Ovary (tissue), 10 donors: ENCODE measurements at places on chromosomes 11 and 22. TPM values are rescaled to one million over a fixed set of nuclear protein-coding genes. Genes with fewer than 3 reads are reported as not detected.

- no peak for DNase-seq
Observed at GRCh38 chr22:50085211-50085972, at the start of gene MLC1. MLC1 (minus strand) TSS chr22:50085426; CDS start chr22:50084902, 524 bp downstream.

- no peak for DNase-seq
Observed at GRCh38 chr22:26161746-26162145, 7.5 kb upstream of the SEZ6L start.

The OR8D1 gene
- polyA plus RNA-seq = not detected

GRCh38 chr11:65459552-65459951, 37.0 kb downstream of the NEAT1 start:
- no peak for DNase-seq

DNA sequence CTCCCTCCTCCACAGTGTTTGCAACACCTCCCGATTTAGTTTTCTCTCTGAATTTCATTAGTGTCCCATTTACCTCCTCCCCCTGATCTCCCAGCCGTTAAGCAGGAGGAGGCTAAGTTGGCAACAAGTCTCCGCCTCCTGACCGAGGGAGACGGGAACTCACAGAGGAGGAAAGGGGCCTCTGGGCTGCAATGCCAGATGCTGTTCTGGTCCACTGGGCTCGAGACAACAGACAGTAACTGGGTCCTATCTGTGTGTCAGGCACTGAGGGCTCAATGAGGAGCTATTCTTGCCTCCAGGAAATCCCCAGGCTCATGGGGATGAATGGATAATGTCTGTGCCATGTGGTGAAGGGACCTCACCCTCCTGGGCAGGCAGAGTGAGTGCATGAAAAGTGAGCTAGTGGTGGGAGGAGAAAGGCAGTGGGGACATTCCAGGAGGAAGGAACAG, 228.1 kb downstream of the TENM4 start:
- DNase-seq = no peak

The DNAJB7 gene
- polyA plus RNA-seq = not detected

The TSGA10IP gene
- polyA plus RNA-seq = not detected

The RHOD gene
- 5.5 TPM for polyA plus RNA-seq

- no peak for DNase-seq
Observed at GRCh38 chr11:10495464-10495786, 40.4 kb downstream of the AMPD3 start.

DNA sequence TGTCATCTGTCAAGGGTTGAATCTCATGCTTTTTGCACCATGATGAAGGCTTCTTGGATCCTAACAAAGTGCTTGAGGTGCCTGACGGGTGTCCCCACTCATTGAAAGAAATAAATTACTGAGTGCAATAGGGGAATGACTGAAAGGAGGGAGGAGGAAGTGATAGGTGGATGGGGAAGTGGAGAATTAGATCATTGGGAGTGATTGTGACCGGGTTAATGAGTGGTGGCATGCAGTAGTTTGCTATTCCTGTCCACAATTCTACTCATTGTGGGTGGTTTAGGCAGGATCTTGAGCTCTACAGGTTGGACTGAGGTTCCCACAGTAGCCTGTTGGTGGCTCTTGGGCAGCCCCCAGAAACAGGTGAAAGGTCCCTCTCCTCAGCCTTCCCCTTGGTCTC, 44.3 kb downstream of the THAP12 start:
- no peak for DNase-seq

DNA sequence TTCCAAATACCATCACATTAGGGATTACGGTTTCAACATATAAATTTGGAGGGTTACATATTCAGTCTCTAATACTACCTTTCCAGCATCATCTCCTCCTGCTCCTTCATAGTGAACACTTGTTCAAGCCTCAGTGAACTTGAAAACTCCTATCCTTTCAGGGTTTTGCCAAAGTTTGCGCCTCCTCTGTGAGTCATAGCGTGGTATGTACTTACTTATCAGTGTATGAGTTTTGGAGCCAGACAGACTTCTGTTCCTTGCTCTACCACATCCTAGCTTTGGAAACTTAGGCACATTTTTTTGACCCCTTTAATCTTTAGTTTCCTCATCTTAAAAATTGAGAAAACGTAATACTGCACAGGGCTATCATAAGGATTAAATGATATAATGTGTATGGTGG, 160.1 kb upstream of the ZC3H12C start:
- DNase-seq = no peak

DNA sequence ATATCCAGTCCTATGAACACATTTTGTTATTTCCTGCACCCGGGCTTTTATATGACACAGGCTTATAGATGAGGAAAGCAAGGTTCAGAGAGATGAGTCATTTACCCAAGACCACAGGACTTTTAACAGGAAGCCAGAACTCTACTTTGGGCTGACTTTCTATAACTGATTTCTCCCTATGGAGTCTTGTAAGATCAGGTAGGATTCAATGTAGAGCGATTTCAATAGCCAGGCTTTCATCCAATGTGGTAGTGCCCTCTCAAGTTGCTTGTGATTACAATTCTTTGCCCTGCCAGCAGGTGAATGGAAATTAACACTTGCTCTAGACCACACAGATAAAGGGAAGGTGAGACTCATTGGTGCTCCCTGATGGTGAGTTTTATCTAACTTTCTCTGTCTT, 378.3 kb downstream of the INSC start:
- DNase-seq = no peak

- DNase-seq = no peak
Observed at GRCh38 chr11:116167706-116168458, 604.9 kb downstream of the BUD13 start.

The MGAT3 gene
- polyA plus RNA-seq = 2.1 TPM

GRCh38 chr11:5736396-5736795, at the start of gene OR56B1:
OR56B1 (plus strand) TSS chr11:5736448; CDS start chr11:5736517, 69 bp downstream.
- DNase-seq = no peak

DNA sequence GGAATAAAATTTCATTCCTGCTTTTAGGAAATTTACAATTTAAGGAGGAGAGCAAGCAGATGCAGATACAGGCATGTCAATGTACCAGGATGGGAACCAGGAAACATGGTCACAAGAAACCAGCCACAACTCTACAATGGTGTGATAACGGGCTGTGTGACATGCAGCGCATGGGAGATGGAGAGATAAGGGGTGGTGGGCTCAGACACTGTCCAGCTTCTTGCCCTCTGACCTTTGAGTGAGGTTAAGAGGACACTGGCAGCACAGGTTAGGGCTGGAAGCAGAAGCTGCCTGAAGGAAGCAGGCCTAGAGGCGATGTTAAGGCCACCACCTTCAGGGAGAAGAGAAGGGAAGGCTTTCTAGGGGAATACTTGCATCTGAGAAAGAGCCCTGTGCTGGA, 2.3 kb upstream of the SORL1-AS1 start:
- no peak for DNase-seq

GRCh38 chr22:42431401-42432019, 693 bp downstream of the NFAM1 start:
- DNase-seq = no peak

GRCh38 chr11:17401316-17401715, 12.9 kb upstream of the KCNJ11 start:
- DNase-seq = no peak

DNA sequence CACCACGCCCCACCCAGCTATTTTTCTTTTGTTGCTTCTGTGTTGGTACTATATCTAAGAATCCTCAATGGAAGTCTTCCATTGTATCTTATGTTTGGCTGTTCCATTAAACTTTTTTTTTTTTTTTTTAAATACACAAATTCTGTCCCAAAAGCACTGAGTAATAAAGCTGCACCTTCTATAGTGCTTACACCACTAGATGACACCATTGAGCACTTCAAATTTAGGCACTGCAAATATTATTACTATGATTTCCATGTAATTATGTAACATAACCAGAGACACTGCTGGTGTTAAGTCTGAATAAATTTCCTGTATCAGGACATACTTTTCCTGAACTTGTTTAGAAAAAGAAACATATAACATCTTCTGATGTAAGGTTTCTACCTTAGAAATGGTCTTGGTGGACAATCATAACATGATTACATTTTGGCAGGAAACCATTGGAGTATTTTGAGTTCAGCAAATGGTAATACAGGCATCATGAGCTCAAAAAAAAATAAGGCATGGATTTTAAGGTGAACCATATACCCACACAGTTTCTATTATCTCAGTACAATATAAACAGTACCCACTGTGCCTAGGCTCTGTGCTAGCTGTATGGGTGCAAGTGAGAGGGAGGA, 110.5 kb downstream of the ATG16L2 start:
- no peak for DNase-seq

DNA sequence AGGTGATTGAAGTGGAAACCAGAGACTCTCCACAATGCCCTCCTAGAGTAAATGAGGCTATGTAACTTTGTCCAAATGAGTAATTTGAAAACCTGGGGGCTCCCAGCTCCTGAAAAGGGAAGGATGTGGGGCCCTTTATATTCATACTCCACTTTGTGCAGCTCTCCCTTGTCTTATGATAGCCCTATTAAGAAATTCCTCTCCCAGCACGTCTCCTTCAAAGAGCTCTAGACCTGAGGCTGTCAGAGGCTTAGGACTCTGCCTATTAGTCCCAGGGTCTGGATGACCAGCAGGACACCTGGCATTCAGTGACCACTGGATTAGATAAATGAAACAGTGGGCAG, 2.1 kb downstream of the SLC43A1 start:
- no peak for DNase-seq
